ENCODE measurements at places on chromosomes 16 and 17. TPM values are rescaled to one million over a fixed set of nuclear protein-coding genes. Genes with fewer than 3 reads are reported as not detected.

The OR2C1 gene
- polyA plus RNA-seq, result not detected

The MAF gene
- 3.4 TPM for polyA plus RNA-seq

The PRR29 gene
- not detected for polyA plus RNA-seq

The IGSF6 gene
- 0.14 TPM for polyA plus RNA-seq

The TMEM235 gene
- not detected for polyA plus RNA-seq

The PRDM7 gene
- not detected for polyA plus RNA-seq

The TCAP gene
- not detected for polyA plus RNA-seq

The CBX8 gene
- polyA plus RNA-seq, result 0.27 TPM
